Stimulated activated CD8-positive, alpha-beta memory T cell treated with anti-CD3 and anti-CD28 coated beads, Interleukin-4, amount 100 ng/mL, for 4 hours (primary cell): ENCODE measurements at places on chromosomes 6 and 20.
A peak's percentile ranks its signal among the peaks of the same experiment; 100 is the strongest.

GRCh38 chr20:31823360-31824124 is 4.4 kb downstream of the MYLK2 start:
- no peak for DNase-seq

DNA sequence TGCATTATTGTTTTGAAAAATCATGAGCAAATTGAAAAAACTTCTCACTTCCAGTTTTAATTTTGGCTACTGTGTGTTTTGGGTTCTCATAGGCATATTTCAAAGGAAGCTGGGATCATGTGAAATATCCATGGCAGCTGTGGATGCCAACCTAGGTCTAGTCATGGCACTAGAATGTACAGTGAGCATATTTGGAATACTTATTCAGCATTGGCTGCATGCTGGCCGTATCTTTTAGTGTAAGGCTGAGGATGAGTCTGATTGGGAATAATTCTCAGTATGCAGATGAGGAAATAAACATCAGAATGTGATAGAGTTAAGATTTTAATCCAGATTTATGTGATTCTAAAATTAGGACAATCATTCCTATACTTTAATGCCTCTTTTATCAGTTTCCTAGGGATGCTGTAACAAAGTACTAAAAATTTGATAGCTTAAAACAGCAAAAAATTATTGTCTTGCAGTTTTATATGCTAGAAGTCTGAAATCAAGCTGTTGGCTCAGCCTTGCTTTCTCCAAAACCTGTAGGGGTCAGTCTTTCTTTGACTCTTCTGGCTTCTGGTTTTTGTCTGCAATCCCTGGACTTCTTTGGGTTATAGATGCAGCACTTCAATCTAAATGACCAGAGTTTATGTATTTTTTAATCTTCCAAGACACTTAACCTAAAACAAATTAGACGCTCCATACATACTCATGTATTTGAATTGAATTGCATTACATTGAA is 37.7 kb upstream of the DEFB112 start:
- no peak for DNase-seq

- no peak for DNase-seq
Observed at GRCh38 chr6:114142258-114142657, 171.3 kb upstream of the HDAC2 start.

GRCh38 chr6:117465691-117466090 is 16.8 kb upstream of the DCBLD1 start:
- DNase-seq: no peak

DNA sequence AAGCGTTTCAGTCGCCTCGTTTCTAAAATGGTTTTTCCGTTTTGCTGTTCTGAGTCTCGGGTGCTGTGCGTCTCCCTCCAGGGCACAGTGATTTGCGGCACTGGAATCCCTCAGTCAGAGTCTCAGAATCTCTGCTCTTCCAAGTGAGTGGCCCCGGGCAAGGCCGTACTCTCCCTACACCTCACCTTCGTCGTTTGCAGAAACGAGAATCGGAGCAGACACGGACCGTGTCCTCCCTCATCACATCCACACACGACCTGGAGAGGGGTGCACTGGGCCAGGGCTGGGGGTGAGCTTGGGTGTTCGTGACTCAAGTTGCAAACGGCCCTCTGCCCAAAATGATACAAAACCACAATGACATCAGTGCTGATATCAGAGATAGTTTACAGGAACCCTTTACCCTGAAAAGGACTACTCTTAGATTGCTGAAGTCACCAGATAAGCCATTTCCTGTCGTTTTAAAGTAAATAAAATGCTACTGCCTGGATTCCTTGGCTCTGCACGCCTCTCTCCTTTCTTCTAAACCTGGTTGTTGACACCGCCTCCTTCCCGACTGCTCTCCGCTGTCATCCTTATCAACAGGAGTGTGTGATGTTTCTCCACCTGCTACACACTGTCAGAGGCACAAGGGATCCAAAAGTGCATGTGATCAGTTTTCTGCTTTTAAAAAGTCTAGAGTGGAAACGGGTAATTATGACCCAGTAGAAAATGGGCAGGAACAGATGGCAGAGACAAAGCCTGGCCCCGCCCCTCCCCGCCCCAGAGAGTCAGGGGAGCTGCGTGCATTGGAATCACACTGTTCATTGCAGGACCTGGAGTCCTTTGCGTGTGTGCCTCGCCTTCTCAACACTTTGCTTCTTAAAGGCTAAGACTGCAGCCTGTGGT is 38.4 kb downstream of the KIF25 start:
- no peak for DNase-seq

DNA sequence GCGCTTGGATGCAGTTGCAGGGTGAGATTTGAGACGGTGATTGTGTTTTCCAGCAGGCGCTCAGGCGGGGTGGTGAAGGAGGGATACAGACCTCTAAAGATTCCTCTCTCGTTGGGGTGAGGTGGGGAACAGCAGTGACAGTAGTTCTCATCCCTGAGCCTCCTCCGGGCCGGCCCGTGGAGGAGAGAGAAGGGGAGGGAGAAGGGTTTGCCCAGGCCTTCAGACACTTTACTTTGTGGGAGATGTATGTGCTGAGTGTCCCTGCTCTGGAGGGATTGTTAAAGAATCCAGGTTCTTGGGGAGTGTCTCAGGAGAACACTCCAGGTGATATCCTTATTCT is 41.0 kb downstream of the PSMB9 start:
- no peak for DNase-seq

GRCh38 chr6:13486679-13487121 is 700 bp downstream of the GFOD1 start:
- peak; percentile 46 for DNase-seq

DNA sequence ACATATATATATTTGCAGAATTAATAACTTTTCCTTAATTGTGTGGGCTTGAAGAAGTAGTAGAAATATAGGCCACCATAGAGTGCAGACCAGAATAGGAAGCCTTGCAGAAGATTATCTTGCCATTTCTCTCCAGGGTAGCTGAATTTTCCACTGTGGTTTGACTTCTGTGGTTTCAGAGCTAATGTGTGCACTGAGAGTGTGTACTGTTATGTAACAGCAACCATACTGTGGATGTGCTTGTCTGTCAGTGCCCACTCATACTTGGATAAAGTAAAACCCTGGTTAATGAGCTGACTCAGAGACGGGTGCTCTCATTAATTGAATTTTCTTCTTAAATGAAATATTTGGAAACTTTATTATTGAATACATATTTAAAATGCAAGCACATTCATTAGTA is 57.2 kb downstream of the CEP43 start:
- DNase-seq: no peak

DNA sequence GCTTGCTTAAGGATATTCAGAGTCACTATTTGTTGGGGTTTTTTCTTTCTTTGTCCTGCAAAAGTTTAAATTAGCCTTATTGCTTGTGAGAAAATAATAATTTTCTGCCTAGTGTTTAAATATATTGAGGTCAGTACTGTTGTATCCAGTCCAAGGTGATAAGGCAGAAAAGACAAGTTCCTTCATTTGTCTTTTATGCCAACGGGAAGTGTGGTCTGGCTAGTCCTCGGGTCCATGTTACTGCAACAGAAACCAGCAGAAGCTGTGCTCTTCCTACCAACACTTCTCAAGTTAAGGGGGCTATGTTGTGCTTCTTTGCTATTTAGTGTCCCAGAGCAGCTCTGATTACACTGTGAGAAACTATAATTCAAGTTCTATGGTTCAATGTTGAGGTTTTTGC is 301.1 kb downstream of the TBC1D7 start:
- no peak for DNase-seq

DNA sequence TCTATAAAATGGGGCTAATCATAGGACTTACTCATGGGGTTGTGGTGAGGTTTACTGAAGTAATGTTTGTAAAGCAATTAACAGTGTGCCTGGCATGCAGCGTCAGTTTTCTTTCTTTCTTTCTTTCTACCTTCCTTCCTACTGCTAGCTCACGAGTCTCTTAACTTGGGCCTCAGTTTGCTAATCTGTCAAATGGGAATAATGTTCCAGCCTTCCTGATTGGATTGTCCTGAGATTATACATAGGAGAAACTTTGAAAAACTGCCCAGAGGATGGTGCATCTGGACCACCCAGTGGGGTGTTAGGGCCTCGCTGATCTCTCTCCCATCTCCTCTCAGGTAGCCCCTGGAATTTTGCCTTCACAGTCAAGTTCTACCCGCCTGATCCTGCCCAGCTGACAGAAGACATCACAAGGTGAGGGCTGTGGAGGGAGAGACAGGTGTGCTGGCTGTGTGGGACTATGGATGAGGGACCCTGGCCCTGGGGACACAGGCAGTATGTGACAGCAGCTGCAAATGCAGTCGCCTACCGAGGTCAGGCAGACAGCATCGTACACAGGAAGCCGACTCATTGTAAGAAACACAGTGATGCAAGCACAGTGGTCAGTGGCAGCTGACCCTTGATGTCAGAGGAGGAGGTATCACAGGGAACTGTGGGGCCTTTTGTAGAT is 27.5 kb downstream of the EPB41L1 start:
- no peak for DNase-seq

GRCh38 chr20:8310618-8311017 is 178.6 kb downstream of the PLCB1 start:
- no peak for DNase-seq

- no peak for DNase-seq
Observed at GRCh38 chr20:31788578-31788977, 30.6 kb upstream of the MYLK2 start.

DNA sequence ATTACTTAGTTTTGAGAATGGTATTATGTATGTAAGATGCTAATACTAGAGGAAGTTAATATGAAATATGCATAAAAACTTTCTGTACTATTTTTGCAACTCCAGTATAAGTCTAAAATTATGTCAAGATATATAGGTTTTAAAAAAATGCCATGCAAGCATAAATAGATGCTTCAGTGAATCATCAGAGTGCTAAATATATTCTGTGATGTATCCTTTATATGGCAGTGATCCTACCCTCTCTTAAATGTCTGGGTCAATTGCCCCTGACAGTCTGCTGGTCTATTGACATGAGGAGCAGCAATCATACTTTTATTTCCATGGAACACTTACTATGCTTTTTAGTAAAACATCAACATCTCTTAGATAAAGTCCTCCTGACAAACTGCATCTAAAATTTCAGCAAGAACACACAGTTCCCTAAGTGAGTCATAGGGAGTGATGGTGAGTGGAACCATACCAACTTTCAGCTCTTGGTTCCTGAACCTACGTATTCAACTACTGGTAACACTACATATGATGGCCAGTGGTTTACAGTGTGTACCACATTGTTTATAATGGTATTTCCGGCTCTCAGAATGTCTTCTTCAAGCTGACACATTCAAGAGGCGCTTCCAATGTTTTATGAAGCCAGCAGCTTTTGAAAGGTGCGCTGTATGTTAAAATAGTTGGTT is 928.7 kb upstream of the GJE1 start:
- no peak for DNase-seq

DNA sequence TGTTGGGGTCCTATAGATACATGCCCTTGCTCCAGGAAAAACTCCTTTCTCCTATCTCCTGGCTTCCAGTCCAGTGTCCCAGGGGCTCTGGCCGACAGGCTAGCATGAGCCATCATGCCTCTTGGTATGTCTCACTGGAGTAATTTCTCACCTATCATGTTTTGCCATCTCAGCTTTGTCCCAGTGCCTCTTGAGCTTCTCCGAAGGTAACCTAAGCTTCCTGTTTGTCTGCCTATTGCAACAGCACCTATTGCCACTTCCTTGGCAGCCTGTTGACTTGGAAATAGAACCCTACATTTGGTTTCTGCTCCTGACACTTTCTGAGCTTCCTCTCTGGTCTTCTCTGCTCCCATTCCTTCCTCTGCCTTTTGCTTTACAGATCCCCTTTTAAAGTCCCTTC is 197.7 kb downstream of the KCNQ5 start:
- no peak for DNase-seq

GRCh38 chr6:34512738-34513115 is 43.4 kb downstream of the SPDEF start:
- DNase-seq: no peak

GRCh38 chr6:169890049-169890448 is 138.6 kb downstream of the ERMARD start:
- DNase-seq: no peak

DNA sequence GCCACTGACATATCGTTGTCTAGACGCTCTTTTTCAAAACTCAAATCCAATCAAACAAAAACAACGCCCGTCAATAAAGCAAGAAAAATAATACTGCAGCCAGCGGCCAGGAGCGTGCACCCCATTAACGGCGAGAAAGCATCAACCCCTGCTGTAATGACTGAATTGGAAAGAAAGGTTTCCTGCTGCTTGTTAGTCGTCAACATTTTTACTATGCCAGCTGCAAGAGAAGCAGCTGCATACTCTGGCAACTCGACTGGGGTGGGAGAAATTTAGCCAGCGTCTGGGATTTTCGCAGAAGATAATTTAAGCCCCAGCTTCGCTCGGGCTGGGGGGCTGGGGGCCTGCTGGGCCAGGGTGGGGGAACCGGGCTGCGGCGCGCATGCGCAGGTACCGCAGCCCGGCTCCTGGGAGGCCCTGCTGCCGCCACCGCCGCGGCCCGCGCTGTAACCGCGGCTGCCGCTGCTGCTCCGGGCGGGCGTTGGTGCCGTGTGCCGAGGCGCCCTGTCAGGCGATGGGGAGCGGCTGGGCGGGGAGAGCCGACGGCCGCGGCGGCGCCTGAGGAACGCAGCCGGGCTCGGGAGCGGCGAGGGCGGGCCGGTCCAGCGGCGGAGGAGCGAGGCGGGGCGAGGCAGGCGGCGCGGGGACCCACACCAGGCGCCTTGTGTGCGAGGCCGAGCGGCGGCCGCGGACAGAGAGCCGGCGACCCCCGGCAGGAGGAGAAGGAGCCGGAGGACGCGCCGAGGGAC is 732 bp upstream of the STXBP5 start:
- DNase-seq: peak; percentile 32

DNA sequence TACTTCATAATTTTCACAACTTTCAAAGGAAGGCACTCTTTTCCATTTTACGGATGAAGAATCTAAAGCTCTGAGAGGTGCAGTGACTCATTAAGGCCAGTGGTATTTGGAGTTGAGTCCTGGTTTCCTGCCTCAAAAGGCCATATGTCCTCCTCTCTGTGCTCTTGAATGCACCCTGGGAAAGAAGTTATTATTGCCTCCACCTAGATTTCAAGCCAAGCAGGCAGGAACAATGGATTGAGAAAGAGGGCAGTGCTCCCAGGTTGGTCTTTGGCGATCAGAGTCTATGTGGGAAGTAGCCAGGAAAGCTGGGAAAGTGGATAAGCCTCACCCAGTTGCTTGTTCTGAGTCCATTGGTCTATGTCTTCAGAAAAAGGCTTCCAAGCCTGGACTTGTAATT is 165.0 kb downstream of the MAFB start:
- DNase-seq: no peak

DNA sequence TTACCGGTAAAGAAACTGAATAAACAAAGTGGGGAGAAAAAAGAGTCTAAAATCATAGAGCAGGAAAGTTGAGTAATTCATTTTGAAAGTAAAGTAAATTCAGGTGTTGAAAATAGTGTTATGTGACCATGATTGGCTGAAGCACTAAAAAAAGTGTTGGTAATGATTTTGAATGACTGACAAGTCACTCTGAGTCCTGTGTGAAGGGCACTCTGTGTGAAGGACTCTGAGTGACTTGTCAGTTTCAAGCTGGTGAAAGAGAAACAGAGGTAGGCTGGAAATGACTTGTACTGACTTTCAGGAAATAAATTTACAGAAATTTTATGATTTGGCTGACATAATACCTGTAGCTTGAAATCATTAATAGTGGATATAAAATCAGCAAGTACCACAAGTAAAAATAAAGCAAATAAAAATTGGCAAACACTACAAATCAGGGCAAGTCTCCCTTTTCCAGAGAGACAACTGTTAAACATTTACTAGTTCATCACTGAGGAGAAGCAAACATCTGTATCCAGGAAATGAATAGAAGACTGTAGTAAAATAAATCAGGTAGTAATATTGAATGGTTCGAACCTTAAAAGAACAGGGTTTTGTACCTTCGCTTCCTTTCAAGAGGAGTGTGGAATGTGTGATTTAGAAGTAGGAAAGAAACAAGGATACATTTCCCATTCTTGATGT is 630.6 kb downstream of the GRIK2 start:
- no peak for DNase-seq
